ENCODE measurements at places on chromosomes 5 and 9. TPM values are rescaled to one million over a fixed set of nuclear protein-coding genes. Genes with fewer than 3 reads are reported as not detected.

The CBY3 gene
- not detected for polyA plus RNA-seq

The ANXA2R gene
- 2.4 TPM for polyA plus RNA-seq

The MRPS2 gene
- polyA plus RNA-seq: 82.9 TPM

The CCDC183 gene
- polyA plus RNA-seq: 0.49 TPM

The SIL1 gene
- 94.7 TPM for polyA plus RNA-seq

The MPDZ gene
- 28.0 TPM for polyA plus RNA-seq

The DRD1 gene
- polyA plus RNA-seq: not detected

The SLC6A19 gene
- polyA plus RNA-seq: not detected

The ST6GALNAC4 gene
- polyA plus RNA-seq: 10.8 TPM

The MARCOL gene
- polyA plus RNA-seq: not detected

The ORM2 gene
- polyA plus RNA-seq: 0.44 TPM

The EMB gene
- polyA plus RNA-seq: 0.93 TPM

The BNC2 gene
- polyA plus RNA-seq: 0.49 TPM

The CCNJL gene
- 5.1 TPM for polyA plus RNA-seq

The ITGA2 gene
- 1.3 TPM for polyA plus RNA-seq

The ADAMTS6 gene
- 1.0 TPM for polyA plus RNA-seq

The BAAT gene
- 0.03 TPM for polyA plus RNA-seq

The APBA1 gene
- 0.66 TPM for polyA plus RNA-seq

The FOXD4 gene
- 0.23 TPM for polyA plus RNA-seq

The ADAMTS2 gene
- polyA plus RNA-seq: 7.3 TPM

The PCDHGB5 gene
- 3.8 TPM for polyA plus RNA-seq

The PCDHB3 gene
- 0.29 TPM for polyA plus RNA-seq

The ZFP2 gene
- polyA plus RNA-seq: 0.38 TPM

The PDLIM4 gene
- polyA plus RNA-seq: 15.3 TPM

The GPR151 gene
- polyA plus RNA-seq: not detected

The ZDHHC11B gene
- 4.7 TPM for polyA plus RNA-seq

The GPR150 gene
- polyA plus RNA-seq: 0.15 TPM

The LURAP1L gene
- 1.8 TPM for polyA plus RNA-seq

The PDCD1LG2 gene
- polyA plus RNA-seq: 0.51 TPM

The FOXD4L4 gene
- not detected for polyA plus RNA-seq

The SPINK4 gene
- not detected for polyA plus RNA-seq

The ABCA1 gene
- polyA plus RNA-seq: 10.2 TPM

The STING1 gene
- polyA plus RNA-seq: 19.7 TPM

The PCDHB8 gene
- polyA plus RNA-seq: 0.29 TPM

Data from heart right ventricle (tissue), 16 donors.